AG04449 (cell line): ENCODE measurements at places on chromosomes 13 and 19.

DNA sequence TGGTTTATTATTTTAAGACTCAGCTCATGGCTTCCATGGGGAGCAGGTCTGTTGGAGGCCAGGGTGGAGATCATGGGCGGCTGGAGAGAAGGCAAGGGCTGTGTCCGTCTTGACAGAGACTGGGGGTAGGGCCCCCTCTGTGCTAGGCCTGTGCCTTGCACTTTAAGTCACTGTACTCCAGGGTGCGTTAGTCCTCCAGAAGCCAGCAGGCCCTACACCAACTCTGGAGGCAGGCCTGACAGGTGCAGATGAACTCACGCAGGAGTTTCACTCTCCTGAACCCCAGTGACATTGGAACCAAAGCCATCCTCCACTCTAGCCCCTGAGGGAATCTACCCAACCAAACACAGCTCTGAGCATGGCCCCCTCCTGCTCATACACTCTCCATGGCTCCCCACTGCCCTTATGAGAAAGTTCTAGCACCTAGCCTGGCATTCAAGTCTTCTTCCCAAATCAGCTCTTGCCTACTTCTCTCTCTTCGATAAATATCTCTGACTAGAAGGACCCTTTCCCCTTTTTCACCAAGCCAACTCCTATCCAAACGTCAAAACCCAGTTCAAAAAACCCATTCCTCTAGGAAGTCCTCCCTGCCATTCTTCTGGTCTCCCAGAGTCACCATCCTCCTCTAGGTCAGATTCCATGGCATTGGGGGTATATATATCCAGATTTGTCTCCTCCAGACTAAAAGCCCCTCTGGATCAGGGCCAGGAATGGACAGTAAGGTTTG, 15.1 kb downstream of the MEF2B start:
- DNase-seq = no peak

- DNase-seq = no peak
Observed at GRCh38 chr19:40424637-40425449, 949 bp downstream of the SERTAD1 start.

DNA sequence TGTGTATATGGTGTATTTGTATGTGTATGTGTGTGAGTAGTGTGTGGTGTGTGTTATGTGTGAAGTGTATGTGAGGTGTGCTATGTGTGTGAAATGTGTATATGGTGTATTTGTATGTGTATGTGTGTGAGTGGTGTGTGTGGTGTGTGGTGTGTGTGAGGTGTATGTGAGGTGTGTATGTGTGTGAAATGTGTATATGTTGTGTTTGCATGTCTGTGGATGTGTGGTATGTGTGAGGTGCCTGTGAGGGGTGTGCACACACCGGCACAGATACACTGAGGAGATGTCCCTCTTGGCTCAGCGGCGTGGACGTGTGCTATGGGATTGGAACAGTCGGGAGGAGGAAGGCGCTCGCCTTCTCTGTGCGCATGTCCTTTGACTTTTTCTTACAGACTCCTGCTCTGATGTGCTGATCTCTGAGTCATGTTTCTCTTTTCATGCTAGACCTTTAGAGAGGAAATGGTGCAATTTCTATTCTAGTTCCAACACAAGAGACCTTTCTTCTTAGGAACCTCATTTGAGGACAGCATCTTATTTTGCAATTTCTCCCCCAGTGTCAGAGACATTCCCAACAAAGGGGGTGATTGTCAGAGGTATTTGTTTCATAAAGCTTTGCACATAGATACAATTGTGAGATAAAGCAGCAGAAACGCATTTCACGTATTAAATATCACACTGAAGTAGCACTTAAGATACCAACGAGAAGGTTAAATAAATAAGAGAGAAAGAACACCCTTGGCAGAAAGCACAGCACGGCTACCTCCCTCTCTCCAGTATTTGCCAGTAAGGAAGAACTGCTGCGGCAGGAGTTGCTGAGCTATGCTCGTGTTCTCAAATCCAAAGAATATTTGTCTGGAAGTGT, 11.3 kb upstream of the TNFRSF19 start:
- peak; percentile 75 for DNase-seq

- no peak for DNase-seq
Observed at GRCh38 chr13:98626298-98626935, 49.5 kb upstream of the STK24 start.

DNA sequence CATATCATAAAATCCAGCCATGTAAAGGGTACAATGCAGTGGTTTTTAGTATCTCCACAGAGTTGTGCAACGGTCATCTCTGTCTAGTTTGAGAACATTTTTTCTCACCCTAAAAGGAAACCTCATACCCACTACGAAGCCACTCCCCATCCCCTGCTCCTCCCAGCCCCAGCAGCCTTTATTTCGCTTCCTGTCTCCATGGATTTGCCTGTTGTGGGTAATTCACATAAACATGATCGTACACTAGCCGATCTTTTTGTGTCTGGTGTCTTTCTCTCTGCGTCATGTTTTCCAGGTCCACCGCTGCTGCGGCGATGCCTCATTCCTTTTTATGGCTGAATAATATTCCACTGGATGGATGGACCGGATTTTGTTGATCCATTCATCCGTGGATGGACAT, 28.6 kb downstream of the BICRA start:
- no peak for DNase-seq

GRCh38 chr13:57286511-57287098, 119.6 kb downstream of the PRR20E start:
- no peak for DNase-seq

DNA sequence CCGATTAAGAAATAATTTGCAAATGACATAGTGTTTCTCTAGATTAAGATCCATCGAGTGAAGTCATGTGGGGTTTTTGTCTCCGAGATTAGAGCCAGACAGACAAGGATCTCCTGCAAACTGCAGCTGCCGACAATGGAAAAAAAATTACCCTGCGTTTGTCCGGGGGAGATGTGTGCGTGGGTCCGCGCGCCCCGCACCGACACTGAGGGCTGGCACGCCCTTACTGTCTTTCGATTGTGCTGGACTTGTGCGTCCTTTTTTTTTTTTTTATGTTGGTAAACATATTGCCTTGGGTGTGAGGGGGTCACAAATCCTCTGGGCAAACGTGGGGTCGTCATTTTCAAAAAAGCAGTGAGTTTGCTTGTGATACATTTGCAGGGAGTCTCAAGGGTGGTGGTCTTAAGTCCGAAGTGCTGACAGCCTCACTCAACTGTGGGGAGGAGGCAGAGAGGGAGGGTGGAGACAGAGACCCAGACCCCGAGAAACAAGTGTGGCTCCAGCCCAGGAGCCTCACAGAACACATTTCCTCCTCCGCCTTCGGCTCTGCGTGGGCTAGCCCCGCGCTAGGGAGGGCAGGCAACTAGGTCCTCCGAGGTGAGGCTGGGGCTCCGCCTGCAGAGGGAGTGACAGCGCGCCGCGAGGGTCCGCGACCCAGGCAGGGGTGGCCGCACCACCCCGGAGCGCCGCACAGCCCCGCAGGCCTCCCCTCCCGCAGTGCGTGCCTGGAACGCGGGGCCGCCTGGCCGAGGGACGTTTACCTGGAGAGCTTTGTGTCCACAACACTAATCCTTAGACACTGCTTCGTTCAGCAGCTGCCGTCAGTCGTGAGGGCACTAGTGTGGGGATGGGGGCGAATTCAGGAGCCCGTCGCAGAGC, 11.7 kb upstream of the SOX1 start:
- no peak for DNase-seq

- DNase-seq = no peak
Observed at GRCh38 chr19:953445-954271, 27.8 kb downstream of the ARID3A start.

DNA sequence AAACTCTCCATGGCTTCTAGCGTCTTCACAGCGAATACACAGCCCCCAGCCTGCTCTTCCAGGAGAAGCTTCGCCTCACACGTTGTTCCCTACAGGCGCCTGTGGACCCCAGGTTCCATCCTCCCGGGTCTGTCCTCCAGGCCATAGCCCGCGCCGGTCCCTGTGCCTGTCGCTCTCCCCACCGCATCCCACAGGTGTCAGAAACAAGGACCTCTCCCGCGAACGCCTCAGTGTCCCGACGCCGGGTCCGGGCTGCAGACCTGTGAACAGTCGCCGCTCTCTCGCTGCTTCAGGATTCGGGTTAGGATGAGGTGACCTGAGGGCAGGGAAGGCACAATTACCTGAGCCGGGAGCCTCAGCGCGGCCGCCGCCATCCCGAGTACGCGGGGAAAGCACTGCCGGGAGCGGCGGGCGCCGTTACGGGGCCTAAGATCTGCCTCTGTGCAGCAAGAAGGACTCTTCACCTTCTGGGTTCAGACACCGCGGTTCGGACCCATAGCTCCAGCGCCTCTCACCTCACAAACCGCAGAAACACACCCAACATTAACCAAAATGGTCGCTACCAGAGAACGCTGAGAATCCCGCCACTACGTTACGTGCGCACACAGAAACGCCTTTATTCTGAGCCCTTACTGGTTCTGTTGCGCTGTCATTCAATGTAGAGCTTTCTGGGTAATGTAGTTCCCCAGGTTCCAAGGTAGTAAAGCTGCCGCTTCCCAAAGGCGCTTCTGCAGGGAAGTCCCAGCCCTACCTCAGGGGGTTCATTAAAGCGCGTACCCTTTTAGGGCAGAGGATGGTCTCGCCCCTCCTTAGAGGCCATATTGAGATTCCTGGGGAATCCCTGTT, at the start of gene ZNF418:
ZNF418 (minus strand) TSS at position 583 of the 846 bp plus-strand sequence. CDS start 1,580 bp downstream, outside the sequence.
- peak; percentile 26 for DNase-seq

- no peak for DNase-seq
Observed at GRCh38 chr13:96533408-96533807, 443.5 kb downstream of the HS6ST3 start.

DNA sequence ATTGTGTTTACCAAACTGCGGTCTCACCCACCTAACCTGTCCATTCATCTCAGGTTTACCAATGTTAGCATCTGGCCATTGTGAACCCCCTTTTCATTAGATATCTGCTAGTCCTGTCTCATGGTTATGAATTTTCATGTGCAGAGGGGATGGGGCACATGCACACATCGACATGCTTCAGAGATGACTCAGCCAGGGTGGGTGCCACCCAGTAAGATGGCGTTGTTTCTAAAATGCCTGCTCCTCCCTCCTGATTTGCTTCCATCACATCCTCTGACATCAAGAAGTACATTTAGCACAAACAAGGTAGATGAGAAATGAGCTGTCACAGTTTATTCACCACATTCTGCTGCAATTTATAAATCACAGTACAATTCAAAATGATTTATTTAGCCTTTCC, 51.3 kb downstream of the GPALPP1 start:
- no peak for DNase-seq

DNA sequence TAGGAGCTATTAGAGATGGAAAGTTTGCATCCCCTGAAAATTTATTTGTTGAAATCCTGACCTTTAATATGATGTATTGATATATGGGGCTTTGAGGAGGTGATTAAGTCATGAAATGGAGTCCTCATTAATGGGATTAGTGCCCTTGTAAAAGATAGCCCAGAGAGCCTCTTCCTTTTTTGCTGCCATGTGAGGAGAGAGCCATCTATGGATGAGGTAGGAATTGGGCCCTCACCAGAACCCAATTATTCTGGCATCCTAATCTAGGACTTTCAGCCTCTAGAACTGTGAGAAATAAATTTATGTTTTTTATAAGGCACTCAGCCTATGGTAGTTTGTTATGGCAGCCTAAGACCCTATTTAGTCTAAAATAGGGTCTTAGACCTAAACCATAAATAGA, 250.2 kb upstream of the SLITRK1 start:
- DNase-seq = no peak

DNA sequence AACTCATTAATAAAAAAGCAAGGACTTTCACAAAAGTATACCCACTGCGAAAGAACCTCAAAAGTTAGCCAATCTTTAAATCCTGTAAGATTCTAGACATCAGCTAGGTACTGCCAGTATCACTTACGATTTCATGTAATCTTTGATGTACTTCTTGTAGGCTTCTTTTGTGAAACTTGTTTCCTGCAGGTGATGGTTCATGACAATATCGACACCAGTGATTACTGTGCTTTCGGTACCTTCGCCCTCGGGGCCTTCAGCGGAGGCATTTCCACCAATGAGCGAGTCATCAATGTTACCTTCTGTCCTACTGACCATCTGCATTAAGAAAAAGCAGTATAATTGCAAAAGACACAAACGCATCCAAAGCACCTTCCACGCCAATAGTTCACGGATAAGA, 1.1 kb downstream of the TPT1 start:
- no peak for DNase-seq

DNA sequence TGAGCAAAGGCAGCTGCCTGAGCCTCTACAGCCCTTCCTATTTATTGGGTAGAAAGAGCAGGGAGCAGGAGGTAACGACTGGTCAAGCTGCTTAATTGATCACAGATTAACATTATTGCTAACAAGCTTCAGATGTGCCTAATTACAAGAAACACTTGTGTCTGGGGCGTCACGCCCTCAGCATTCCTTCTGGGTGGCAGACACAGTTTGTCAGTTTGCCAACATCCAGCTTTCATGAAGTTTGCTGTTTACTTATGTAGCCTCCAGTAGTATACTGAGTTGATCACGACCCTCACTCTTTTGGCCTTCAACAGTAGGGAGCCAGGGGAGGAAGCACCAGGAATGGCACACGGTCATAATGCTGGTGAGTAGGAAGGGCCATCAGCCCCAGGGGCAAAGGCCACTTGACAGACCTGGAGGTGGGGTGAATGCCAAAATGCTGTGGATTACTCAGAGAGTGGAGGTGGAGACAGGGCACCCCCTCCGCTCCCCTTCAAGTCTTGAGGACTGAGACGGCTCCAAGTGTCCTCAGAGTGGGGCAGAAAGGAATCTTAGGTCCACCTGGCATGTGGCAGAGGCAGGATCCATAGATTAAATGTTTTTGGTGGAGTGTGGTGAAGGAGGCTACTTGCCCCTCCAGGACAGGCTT, 34.9 kb upstream of the PSPC1 start:
- no peak for DNase-seq

- peak; percentile 34 for DNase-seq
Observed at GRCh38 chr13:27038323-27038722, 133.3 kb downstream of the USP12 start.

GRCh38 chr19:3108775-3109174, 14.6 kb downstream of the GNA11 start:
- DNase-seq = no peak
